Pericardium fibroblast (primary cell): ENCODE measurements at places on chromosomes 6 and 20. TPM values are rescaled to one million over a fixed set of nuclear protein-coding genes. Genes with fewer than 3 reads are reported as not detected.

Gene TRAPPC3L
- total RNA-seq: 0.47 TPM in 1 of 2 replicates, not detected in the other

Gene REM1
- total RNA-seq: 1.1 and 4.1 TPM in 2 replicates

Gene ISM1
- 0.82 TPM in 1 of 2 replicates, not detected in the other for total RNA-seq

Gene SIRPB1
- total RNA-seq: 0.77 and 1.9 TPM in 2 replicates

Gene FOXA2
- not detected in 2 replicates for total RNA-seq

Gene LAMA5
- total RNA-seq: 41.1 and 63.5 TPM in 2 replicates

Gene FLRT3
- 13.2 and 13.3 TPM in 2 replicates for total RNA-seq

Gene ULBP3
- 6.9 and 7.1 TPM in 2 replicates for total RNA-seq

Gene TGM3
- total RNA-seq: under 0.01 TPM in 1 of 2 replicates, not detected in the other

Gene TP53INP2
- 5.9 and 6.9 TPM in 2 replicates for total RNA-seq

Gene FGD2
- total RNA-seq: not detected in 2 replicates

Gene PPP1R3G
- 4.0 TPM in 2 replicates for total RNA-seq

Gene TAF8
- 8.4 and 12.3 TPM in 2 replicates for total RNA-seq

Gene PRPH2
- total RNA-seq: 3.0 and 3.1 TPM in 2 replicates

Gene FAM217A
- not detected in 2 replicates for total RNA-seq

Gene ADGRF4
- 0.09 and 0.12 TPM in 2 replicates for total RNA-seq

Gene TSHZ2
- total RNA-seq: 0.35 and 16.3 TPM in 2 replicates

Gene OPRL1
- total RNA-seq: 0.93 and 0.94 TPM in 2 replicates

Gene FILIP1
- total RNA-seq: 0.43 and 2.0 TPM in 2 replicates

Gene TRIM15
- total RNA-seq: not detected in 2 replicates

Gene HDDC2
- 60.2 and 72.9 TPM in 2 replicates for total RNA-seq

Gene SLC39A7
- total RNA-seq: 97.4 and 161 TPM in 2 replicates

Gene HLA-DMB
- 0.23 TPM in 1 of 2 replicates, not detected in the other for total RNA-seq

Gene FABP7
- not detected in 2 replicates for total RNA-seq

Gene MUC22
- not detected in 2 replicates for total RNA-seq

Gene OXT
- total RNA-seq: not detected in 2 replicates

Gene ADGRB3
- total RNA-seq: 2.3 TPM in 1 of 2 replicates, not detected in the other

Gene HRH3
- not detected in 2 replicates for total RNA-seq
